Substantia nigra (tissue), 51 donors: ENCODE measurements at places on chromosomes 7 and 10.

DNA sequence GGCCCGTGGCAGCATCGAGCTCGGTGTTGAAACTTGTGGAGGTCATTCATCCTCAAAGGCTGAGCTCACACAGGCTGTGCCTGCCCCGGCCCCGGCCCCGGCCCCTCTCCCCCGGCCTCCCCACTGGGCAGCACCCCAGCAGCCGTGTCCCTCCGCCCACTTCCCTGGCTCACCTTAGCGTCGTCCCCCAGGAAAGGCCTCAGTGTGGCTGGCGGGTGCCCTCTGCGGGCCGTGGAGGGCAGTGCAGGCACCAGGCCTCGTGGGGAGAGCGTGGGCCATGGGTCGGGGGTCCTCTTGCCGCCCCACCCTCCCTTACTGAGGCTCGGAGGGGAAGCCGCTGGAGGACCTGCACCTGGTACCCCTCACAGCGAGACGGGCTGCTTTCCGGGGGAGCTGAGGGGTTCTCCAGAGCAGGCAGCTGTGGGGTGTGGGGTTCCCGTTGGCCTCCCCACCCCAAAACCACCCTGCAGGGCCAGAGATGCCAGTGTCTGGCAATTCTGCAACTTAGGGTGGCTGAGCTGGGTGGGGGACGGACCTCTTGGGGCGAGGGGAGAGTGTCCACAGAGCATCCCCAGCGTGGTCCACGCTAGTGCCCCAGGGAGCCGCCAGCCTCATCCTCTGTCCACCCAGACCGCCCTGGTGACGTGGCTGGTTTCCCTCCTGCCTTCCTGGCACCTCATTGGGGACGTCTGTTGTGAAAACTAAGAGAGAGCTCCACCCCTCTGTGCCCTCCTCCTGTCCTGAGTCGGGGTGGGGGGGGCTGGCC, 44.2 kb upstream of the DPYSL4 start:
- DNase-seq, result no peak

DNA sequence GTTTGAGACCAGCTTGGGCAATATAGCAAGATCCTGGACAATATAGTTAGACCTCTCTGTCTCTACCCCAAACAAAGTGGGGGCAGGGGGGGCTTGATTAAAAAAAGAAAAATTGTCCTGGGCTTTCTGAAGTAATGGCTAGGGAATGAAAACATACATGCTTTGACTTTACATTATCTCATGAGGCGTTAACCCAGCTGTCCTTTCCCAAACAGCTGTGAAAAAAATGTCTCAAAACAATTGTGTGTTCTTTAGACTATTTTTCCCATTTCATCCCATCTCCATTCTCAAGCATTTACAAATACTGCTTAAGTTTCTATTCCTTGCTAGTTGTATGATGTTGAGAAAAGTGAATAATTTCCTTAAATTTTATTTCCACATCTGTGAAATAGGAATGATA, 27.0 kb upstream of the CDK13 start:
- no peak for DNase-seq

GRCh38 chr7:40299097-40299496, 164.3 kb downstream of the SUGCT start:
- DNase-seq, result no peak

DNA sequence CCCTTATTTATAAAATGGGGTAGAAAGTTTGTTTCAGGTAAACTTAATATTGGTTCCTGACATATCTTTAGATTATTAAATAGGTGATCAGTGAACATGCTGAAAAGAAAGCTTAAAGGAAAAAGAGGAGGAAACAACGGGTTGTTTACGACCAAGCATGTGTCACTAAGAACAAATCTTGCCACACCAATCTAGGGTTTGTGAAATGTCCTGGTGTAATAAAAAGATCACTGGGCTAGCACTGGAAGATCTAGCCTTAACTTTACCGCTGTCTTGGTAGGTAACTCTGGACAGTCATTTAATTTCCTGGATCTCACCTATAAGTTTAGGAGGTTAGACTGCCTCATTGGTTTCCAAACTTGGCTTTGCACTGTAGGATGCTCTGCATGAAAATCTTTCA, 19.0 kb downstream of the VPS26A start:
- no peak for DNase-seq

GRCh38 chr7:46660402-46660980, 739.4 kb upstream of the IGFBP3 start:
- DNase-seq, result no peak

DNA sequence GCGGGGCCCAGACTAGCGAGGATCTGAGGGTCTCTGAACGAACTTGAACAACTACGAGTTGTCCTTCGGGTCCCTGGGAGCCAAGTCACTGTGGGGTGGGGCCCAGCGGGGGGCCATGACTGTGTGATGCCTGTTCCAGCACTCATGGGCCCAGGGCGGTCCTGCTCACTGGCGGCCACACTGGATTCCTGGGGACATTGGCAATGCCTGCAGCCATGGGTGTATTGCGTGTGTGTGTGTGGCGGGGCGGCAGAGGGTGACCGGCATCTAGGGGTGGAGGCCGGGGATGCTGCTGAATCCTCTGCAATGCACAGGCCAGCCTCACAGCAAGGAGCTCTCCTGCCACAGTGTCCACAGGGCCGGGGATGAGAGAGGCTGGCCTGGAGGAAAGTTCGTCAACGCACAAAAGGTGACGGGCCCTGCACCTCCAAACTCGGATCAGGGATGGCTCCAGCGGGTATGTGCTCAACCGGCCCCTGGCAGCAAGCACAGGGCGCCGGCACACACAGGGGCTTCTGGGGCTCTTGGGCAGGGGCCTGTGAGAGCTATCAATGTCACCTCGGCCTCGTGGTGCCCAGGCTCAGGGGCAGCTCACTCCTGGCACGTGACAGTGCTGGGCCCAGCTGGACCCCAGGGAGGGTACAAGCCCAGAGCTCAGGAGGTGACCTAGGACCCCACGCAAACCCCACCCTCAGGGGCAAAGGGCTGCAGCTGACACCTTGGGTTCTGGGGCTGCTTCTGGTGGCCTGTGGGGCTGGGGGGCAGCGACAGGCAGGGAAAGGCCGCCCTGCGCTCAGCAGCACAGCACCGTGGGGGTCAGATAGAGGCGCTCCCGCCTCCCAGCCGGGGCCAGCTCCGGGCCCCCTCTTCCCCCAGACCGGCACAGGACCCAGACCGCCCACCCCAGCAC, 27.9 kb downstream of the PAPOLB start:
- DNase-seq, result no peak

DNA sequence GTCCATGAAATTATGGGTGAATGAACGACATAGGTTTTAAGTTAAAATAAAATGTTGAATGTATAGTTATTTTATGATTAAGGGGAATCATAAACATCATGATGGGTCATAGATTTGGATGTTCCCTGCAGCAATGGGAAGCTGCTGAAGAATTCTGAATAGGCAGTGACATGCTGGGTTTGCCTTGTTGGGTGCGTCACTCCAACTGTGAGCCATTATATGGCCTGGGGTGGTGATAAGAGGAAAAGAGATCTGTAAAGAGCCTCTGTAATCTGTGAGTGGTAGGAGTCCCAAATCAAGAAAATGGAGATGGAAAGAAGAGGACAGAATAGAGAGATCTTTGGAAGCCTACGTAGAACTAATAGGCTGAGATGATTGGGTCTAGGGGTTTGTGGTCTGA, 58.1 kb upstream of the GPR26 start:
- no peak for DNase-seq
